ENCODE measurements at places on chromosomes 6 and 20.

DNA sequence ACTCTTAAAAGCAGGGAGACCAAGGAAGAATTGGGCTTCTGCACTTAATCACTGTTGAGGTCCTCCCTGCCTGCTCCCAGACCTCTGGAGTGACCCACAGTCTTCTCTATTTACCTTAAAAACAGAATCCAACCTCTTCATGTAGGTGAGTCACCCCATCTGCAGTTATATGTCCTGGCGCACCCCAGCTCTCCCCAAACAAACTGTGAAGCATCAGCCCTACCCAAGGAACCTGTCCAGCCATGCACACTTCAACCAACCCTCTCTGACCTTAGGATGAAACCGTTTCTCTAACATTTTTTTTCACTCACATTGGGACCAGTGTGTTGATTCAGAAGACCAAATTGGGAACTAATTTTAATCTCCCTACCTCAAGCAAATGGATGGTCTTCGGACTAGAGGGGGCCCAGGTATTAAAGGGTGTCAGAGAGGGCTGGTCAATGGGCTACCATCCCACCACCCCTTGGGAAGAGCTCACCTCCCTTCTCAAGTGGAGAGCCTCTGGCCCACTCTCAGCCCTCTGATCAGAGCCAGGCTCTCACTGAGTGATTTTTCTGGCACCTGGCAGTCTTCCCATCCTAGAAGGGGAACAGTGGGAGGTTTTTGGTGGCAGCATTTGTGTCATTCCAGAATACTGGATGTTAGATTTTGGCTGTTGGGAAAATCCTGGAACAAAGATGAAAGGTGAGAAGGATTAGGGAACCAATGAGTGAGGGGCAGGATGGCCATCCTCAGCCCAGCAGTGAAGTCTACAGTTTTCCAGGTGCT is 203.6 kb downstream of the LRFN2 start:
- no peak for DNase-seq

DNA sequence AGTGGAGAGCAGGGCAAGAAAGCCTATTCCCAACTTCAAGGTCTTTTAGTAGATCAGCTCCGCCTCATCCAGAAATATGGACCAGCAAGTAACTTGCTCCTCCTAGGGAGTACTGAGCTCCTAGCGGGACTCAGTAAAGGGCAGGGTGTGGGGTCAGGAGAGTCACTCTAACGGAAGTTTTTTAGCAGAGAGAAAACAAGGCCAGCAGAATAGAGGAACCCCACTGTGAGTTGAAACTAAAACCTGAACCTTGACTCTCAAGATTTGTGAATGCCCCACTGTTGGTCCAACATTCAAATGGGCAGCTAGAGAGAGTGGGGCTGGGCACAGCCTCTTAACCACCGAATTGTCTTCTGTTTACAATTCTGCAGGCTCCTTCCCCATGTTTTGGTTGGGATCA is 244.8 kb downstream of the FARS2 start:
- DNase-seq, result no peak

- no peak for DNase-seq
Observed at GRCh38 chr6:109052018-109052651, 42.5 kb downstream of the SESN1 start.

- no peak for DNase-seq
Observed at GRCh38 chr6:113089056-113089455, 741.9 kb downstream of the RFPL4B start.

- DNase-seq, result no peak
Observed at GRCh38 chr20:55961376-55962330, 43.7 kb downstream of the CBLN4 start.

GRCh38 chr20:44176833-44177534 is 10.0 kb downstream of the JPH2 start:
- DNase-seq, result no peak

DNA sequence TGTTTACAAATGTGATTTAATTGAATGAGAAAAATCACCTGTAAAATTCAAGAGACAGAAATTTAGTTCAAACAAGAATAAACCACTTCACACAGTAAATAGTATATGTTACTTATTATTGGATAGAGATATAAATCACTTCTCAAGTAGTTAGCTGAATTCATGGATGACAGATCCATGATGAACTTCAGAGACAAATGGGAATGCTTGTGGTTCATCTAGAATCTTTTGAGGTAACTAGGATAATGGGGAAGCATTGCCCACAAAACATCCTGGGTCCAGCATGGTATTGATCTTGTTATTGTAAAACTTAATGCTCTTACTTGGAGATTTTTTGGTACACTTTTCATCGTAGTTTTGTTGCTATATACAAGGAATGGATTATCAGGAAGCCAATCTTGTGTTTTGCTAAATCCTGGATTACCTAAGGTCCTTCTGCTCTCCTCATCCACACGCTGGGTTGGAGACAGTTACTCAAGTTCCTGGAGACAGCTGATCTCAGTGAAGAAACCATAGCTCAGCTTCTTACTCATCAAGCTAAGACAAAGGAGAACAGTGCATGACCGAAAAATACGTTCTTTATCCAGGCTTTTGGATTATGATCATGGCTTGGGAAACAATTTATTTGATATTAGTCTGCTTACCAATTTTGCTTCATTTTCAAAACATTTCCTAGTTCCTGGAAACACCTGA is 142.5 kb upstream of the PREP start:
- DNase-seq, result no peak

DNA sequence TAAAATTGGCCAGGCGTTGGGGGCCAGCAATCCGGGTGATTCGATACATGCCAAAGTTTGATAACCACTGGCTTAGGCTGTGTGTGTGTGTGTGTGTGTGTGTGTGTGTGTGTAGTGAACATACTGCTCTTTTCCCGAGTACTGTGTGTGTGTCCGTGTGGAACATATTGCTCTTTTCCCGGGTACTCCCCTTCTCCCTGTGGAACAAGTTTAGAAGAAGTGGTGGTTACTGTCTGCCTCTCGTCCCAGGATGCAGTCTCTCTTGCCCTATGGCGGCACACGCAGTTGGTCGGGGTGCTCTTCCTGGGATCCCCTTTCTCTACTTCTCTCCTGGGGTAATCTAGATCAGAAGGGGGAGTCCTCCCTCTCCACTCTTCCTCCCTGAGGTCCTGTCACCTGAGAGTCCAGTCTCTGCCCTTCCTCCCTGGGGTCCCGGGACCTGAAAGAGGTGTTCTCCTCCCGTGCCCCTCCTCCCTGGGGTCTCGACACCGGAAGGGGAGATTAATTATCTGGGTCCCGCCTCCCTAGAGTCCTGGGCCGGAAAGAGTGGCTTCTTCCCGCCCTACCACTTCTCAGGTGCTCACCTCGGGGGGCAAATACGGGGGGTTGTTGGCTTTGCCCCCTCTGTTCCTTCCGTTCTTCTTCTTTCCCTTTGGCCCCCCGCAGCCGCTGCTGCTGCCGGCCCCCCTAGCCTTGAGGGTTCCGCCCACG is 516 bp downstream of the GTPBP2 start:
- DNase-seq, result peak; percentile 46

GRCh38 chr20:62606016-62606415 is 36.3 kb upstream of the SLCO4A1 start:
- DNase-seq, result peak; percentile 56

DNA sequence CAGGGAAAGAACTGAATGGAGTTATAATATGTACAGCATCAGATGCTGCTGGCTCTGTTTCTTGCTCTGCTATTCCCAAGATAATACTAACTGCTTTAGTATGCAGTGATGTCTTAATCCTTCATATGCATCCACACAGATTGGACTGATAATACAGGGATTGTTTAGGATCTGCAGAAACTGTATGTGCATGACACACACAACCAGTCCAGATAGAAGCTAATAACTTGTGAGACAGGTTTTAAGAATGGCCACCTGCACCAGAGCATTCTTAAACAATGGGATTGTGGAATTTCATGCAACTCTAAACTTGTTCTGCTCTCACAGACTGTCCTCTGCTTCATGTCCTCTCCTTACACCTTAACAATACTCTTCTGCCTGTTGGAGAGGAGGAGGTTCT is 90.9 kb downstream of the SPTLC3 start:
- DNase-seq, result no peak

- no peak for DNase-seq
Observed at GRCh38 chr6:14681699-14682487, 564.0 kb upstream of the JARID2 start.

DNA sequence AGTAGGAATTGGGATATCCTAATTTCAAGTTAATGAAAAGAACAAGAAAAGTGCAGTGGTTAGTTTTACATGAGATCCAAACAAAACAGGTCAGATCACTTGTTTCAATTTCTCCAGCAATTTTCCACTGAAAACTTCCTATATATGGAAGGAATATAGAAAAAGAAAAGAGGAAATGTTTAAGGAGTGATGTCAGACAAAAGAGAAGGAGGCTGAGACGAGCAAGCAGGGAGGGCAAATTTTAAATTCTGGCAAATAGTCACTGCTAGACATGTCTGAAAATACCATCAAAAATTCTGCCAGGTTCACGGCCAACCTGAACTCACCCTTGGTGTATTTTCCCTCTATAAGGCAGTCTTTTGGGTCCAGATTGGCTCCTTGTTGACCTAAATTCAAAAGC is 9.5 kb upstream of the NUP153 start:
- DNase-seq, result no peak

DNA sequence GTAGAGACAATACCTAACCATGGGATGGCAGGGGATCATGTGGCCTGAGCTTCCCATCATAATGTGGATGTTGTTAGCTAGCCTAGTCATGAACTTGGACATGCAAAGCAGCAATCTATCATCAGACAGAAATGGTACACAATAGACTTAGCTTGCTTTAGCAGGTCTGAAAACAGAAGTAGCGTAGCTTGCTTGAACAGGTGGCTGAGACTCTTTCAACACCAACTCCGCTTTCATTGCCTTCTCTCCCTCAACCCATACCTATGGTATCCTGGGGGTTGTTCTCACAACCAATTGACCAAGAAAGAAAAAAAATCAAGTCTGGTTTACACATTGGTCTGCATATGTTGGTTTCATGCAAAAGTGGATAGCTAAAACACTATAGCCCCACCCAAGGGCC is 23.0 kb downstream of the CD164 start:
- no peak for DNase-seq

GRCh38 chr20:6008254-6008653 is 45.6 kb downstream of the LRRN4 start:
- DNase-seq, result no peak

- no peak for DNase-seq
Observed at GRCh38 chr6:165515963-165516624, 146.9 kb downstream of the PDE10A start.

- DNase-seq, result no peak
Observed at GRCh38 chr20:49037962-49038387, 8.1 kb upstream of the CSE1L start.

GRCh38 chr6:11467364-11467763 is 70.2 kb upstream of the TMEM170B start:
- no peak for DNase-seq

- no peak for DNase-seq
Observed at GRCh38 chr20:35320396-35321126, 28.3 kb upstream of the FAM83C start.

DNA sequence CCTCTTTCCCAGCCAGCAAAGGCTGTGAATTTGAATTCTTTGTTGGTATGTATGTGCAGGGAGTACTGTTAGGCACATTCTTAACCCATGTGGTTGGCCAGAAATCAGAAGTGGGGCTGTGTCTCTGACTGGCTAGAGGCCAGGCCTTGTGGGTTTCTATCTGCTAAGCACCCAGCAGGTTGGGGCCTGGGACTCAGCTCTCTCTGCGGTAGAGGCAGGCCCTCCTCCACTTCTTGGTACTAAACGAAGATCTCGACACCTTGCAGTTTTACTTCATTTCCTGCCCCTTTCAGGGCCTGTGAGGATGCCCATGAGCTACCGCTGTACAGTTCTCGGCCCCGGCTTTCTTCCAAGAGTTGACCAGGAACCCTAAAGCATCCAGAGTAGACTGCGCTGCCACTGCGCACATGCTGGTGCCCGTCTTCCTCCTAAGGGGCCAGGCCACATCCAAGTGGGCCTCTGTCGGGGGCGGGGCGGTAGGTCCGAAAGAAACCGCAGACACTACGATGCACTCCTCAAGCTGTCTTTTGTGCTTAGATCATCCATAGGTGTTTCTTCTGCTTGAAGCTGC is 51.1 kb downstream of the TCP11 start:
- no peak for DNase-seq

DNA sequence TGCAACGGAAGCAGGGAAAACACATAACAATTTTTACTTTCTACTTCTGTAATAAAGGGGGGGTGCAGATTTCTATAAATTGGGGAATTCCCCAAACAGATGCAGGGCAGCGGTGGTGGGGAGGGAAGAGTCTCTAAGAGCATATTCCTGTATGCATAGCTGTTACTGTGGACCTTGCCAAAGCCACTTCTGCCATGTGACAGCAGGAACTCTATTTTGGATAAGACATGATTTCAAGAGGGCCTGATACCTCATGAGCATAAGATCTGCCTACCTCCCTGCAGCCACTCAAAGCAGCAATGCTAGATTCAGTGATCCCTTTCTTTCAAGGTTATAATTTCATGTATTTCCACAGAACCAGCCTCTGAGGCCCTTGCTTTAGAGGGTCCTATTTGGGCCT is 86.2 kb upstream of the CNKSR3 start:
- no peak for DNase-seq

DNA sequence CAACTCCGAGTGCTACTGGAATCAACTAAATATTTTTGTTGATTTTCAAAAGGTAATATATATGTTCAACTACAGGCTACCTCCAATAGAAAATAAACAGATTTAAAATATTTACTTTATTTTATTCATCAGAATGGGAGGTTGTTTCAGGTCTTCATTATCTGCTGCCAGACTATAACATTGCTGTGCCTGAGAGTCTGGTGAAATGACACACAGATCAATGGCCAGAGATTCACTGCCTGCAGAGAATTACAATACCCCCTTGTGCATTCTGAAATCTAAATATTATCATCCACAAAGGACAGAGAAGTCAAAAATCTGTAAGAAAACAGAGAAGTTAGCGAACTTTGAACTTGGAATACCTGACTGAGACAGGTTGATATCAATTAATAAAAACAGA is 667.8 kb upstream of the GJE1 start:
- no peak for DNase-seq

DNA sequence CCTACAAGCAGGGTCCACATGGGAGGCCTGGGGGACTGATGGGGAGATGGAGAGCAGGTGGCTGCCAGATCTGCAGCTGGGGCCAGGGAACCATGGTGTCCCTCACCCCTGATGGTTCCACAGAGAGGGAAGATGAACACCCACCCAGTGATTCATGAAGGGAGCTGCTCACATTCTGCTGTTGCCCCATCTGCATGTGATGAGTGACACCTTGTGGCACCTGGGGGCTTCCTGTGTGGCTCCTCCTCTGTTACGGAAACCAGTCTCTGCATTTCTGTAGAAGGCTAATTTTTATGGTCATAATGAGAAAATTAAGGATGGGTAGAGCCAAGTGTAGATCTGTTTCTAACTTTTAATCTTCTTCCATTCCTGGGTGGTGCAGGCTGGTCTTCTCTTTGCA is 217.1 kb downstream of the SMOC2 start:
- DNase-seq, result no peak

DNA sequence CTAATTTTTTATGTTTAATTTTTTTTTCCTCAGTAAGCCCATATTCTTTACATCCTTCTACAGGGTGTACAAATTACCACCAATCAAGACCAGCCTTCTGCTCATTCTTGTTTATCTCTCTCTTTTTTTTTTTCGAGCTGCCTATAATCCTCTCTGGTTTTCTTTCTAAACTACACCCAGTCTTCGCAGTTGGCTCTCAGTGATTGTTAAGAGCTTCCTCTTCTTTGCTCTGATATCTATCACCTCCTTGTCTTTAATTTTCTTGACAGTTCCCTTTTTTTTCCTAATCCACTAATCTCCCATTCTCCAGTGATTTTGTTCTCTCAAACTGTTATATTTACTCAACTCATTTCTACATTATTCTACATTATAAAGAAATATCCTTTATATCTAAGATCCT is 38.5 kb upstream of the PTPRK start:
- no peak for DNase-seq
